Stimulated activated CD4-positive, alpha-beta T cell treated with anti-CD3 and anti-CD28 coated beads, Interleukin-1b, Interleukin-23, amount 100 ng/mL, for 4 hours (primary cell): ENCODE measurements at places on chromosomes 4 and X.

DNA sequence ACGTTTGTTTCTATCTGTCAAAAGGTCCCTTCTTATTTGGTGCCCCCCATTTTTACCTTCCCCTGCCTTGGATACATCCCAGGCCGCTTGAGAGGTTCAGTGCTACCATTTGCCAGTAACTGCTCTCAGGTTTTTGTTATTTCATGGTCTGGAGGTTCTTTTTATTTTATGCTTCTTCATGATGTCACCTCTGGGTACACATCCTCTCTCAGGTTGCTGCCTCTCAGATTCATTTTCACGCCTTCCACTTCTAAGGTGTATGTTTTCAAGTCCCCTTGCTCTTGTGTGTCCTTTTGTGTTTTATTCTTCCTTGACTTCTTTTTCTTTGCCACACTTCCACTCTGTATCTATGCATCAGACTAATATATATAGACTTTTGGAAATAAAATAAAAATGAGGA is 640.1 kb upstream of the AADAT start:
- no peak for DNase-seq

GRCh38 chr4:1218634-1219565 is 30.0 kb downstream of the CTBP1 start:
- no peak for DNase-seq

GRCh38 chrX:24294619-24295018 is 19.2 kb downstream of the SUPT20HL2 start:
- no peak for DNase-seq

DNA sequence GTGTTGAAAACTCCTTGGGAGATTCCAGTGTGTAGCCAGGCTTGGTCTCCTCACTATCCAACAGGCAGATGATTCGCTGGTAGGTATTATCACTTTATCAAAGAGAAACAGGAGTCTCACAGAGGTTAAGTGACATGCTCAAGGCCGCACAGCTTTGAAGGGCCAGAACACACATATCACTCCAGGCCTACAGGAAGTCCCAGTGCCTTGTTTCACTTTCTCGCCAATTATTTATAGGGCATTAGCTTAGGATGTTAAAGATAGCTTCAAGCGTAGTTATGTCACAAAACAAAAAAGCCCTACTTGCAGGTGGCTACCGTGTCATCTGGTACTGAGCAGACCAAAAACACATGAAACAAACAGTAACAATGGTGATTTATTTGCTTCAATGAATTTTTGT is 13.2 kb downstream of the ATP8A1 start:
- no peak for DNase-seq

DNA sequence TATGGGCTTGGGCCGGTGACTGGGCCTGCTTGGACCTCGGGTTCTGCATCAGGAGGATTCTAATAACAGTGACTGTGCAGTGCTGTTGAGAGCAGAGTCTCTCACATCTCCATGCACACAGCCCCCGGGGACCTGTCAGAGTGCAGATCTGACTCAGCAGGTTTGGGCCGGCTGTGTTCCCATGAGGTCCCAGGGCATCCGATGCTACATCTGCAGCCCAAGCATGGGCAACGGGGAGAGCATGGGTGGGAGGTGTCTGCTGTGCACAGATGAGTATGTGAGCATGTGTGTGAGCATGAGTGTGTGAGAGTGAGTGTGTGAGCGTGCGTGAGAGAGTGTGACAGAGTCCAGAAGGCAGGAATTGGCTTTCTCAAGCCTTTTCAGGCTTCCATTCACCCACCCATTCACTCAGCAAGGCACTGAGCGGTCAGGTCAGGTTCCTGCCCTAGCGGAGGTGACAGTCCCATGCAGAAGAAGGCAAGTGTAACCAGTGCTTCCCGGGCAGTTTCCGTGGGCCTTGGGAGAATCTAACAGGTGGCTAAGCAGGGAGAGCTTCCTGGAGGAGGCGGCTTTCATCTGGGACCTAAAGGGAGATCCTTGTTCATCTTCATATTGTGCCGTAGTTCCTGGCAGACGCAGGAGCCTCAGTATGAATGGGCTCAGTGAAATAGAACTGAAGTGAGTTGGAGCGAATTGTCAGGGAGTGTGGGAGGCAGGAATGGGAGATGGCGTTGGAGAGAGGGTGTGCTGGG is 62.6 kb downstream of the SORCS2 start:
- no peak for DNase-seq
